T-helper 1 cell (primary cell): ENCODE measurements at places on chromosomes 5 and 9.
A peak's percentile ranks its signal among the peaks of the same experiment; 100 is the strongest.

DNA sequence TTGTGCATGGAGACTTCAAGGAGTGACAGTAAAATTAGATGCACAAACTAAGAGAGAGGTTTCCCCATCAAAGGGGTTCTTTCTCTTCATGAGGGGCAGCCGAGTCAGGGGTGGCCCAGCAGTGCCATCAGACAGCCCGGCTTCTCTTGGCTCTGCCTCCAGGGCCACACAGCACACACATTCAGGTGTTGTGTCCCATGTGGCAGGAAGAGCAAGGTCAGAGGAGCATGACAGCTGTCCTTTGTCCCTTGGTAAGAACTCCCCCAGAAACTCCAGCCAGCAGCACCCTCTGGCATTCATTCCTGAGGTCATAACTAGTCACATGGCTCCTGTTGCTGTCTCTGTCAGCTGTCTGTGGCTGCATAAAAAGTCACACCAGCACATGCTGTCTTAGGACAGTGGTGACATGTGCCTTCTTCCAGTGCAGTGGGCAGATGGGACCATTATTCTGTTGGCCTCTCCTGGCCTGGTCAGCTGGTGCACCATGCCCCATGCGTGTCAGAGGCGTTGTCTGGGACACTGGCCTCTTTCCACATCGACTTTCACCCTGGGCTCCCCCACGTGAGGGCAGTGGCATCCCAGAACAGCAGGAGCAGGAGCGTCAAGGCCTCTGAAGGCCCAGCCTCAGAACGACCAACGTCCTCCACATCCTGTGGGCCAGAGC, 78.4 kb upstream of the OTULINL start:
- no peak for DNase-seq

- DNase-seq = no peak
These were observed 55.2 kb downstream of the PSMB7 start for GRCh38 chr9:124359855-124360678.

- no peak for DNase-seq
These were observed 40.2 kb downstream of the PDE6A start for GRCh38 chr5:149904293-149904886.

DNA sequence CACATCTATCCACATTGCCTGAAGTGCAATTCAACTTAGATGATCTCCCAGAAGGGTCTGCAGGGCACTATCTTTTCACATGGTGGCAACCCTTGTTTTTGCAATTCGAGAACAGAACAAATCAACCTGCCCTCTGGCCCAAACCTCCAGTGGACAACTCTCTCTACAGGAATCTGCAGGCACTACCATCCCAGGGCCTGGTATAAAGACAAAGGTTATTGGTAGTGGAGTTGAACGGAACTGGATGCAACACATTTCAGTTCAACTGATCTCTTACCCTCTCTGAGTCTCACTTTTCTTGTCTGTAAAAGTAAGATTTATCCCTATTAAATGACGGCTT, 153.2 kb upstream of the EGFLAM start:
- DNase-seq = no peak

DNA sequence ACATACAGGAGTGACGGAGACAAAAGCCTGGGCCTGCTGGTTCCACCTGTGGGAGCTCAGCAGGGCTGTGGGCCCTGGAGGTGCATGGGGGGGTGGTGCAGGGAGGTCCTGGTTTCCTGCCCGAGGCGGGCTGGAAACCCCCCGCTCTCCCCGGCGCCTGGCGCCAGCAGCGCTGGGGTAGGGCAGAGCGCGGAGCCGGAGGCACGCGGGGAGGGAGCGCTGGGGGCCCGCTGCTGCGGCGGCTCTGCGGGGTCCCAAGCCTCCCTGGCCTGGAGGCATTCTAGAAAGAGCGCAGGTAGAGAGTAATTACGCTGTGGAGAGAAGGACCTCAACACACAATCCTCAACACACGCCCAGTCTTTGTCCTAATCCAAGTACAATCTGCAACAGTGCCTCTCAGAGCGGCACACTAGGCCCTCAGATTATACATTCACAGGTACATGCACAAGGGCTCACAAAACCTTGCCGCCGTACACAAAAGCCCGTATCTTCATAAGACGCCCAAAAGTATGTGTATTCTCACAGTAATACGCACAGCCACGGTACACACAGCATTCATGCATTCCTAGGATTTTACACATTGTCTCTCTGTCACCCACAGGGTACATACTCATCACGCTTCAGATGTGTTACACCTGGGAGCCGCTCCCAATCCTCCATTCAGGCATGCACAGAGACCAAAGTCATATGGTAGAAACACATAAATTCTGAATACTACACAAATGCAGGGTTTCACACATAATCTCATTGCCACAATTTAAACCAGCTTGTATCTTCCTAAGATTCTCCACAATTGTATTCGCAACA, 2.1 kb upstream of the HAND1 start:
- no peak for DNase-seq

GRCh38 chr5:98576275-98576674, 197.2 kb upstream of the RGMB start:
- no peak for DNase-seq

- no peak for DNase-seq
These were observed 703 bp downstream of the ISCA1 start for GRCh38 chr9:86281593-86282076.

GRCh38 chr5:140060816-140061215, 17.7 kb upstream of the NRG2 start:
- no peak for DNase-seq

GRCh38 chr9:76289042-76289441, 105.2 kb downstream of the RFK start:
- no peak for DNase-seq

GRCh38 chr5:155082401-155082800, 68.8 kb downstream of the KIF4B start:
- no peak for DNase-seq

DNA sequence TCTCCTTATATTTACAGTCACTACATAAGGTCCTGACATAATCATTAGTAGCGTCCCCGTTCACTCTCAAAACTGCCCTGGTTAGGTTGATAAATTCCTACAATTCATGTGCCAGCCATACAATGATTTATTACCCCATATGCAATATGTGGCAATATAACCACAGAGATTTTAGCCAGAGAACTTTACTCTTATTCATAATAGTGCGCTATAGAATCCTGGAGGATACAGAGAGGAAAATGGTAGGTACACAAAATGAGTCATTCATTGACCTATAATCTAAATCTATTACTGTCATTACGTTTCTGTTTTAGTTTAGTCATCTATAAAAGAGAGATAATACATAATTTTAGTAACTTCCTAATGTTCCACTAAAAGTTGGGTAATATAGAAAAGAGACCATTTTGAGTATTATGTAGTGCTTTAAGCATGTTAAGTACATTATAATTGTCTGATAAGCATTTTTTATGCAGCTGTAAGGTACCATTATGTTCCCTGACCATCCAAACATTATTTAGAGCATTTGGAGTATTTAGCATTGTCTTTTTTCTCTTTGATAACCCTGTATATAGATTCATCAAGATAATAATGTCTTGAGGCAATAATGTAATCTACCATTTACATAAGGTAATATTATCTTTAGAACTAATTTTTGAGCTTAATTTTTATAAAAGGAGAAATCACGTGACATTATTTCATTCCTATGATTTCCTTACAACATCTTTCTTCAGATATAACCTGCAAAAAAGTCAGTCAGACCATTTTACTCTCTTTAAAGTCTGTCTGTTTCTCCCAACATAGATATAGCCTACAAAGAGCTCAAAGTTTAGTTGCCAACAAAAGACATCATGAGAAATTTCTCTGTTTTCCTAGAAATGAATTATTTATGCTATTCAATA, 655.5 kb upstream of the ZNF608 start:
- no peak for DNase-seq

GRCh38 chr9:133502112-133502511, 22.6 kb downstream of the MYMK start:
- no peak for DNase-seq

- no peak for DNase-seq
These were observed 4.7 kb downstream of the APC start for GRCh38 chr5:112742424-112742823.

DNA sequence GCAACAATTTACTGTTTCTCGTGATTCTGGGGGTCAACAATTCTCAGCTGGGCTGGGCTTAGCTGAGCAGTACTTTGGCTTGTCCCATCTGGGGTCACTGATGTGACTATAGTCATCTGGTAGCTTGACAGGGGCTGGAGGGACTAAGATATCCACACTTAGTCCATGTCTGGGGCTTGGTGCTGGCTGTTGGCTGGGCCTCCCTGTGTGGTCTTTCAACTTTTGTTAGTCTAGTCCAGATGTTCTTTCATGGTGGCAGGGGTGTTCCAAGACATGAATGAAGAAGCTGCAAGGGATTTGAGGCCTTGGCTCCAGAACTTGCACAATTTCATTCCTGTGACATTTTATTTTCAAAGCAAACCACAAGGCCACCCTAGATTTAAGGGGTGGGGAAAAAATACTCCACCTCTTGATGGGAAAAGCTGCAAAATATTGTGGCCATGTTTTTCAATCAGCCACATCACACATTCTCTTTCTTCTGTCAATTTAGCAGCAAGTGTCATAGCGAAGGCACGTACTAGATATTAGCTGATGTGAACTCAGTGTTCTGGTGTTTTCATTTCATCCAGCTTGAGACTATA, 59.2 kb downstream of the TSSK1B start:
- no peak for DNase-seq

- DNase-seq = no peak
These were observed 190.8 kb downstream of the MEF2C start for GRCh38 chr5:88691945-88692868.

DNA sequence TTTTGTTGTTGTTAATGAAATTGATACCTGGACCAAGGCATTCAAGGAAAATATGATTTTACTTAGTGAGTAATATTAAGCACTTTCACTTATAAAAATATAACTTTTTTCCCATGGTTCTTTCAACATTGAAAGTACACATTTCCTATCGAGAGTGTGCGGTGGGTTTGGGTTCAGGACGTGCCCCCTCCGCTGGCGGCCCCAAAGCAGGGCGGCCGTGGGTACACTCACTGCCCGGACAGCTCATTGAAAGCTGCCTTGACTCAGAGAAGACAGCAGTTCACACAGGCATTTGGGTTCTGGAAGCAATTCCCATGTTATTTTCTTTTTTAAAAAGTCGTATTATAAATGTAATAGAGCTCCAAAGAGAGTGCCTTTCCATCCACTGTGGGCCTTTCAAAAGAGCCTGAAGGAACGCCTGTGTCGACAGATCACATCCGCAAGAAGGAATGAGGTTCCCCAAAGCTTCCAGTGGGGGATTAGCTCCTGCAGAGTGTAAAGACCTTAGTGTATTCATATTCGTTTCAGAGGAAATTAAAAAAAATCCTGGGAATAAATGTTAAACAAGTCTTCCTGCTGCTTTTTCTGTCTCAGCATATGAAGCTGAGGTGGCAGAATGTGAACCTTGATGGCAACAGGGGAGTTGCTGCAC, 74.3 kb downstream of the PRDM6 start:
- DNase-seq = no peak

DNA sequence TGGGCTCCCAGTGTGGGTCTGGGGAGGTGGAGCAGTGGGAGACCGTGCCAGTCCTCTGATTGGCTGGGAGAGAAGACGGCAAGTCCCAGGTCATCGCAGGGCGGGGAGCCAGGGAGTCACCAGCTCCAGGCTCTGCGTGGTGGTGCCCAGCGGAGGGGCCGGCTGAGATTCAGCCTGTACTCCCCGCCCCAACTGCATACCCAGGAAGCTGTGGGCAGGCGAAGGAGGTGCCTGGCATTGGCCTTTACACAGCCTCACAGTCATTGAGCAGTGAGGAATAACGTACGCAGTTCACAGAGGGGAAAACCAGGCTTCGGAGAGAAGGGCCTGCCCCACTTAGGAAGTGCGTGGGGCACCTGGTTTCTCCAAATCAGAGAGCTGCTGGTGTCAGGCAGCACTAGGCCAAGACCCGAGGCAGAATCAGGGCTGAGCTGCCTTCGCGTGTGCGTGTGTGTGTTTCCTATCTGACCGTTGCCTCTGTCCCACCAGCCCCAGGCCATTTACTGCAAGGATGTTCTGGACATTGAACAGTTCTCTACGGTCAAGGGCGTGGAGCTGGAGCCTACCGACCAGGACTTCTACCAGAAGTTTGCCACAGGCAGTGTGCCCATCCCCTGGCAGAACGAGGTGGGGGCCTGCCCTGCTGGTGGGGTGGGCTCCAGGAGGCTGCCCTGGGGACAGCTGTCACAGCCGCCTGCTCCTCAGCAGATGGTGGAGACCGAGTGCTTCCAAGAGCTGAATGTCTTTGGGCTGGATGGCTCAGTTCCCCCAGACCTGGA, 6.2 kb upstream of the PRR7 start:
- peak; percentile 40 for DNase-seq

GRCh38 chr5:603081-603998, 8.8 kb upstream of the CEP72 start:
- DNase-seq = no peak

GRCh38 chr5:6801236-6801635, 88.0 kb downstream of the TENT4A start:
- no peak for DNase-seq

- DNase-seq = no peak
These were observed 58.9 kb upstream of the CNTLN start for GRCh38 chr9:17075758-17076485.
